AG10803 (cell line): ENCODE measurements at places on chromosomes 1 and 21.
A peak's percentile ranks its signal among the peaks of the same experiment; 100 is the strongest.

- DNase-seq = no peak
Measured at GRCh38 chr1:111886741-111887140, 102.7 kb downstream of the KCND3 start.

GRCh38 chr1:29821605-29822004 is 585.3 kb downstream of the PTPRU start:
- no peak for DNase-seq

DNA sequence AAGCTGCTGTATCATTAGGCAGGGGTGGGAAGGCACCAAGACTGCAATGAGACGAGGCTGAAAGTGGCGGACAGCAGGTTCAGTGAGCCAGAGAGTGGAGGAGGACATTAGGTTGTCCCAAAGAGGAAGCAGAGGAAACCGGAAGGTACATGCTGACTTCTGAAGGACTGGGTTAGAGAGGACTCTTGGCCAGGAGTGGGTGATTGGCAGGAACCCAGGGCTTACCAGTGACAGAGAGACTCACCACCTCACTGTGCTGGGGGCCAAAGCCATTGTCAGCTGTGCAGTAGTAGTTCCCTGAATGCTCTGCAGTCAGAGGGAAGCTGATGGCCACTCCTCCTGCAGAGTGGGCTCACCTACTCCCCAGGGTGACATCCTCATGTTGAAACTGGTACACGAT is 41.9 kb upstream of the FCRL4 start:
- DNase-seq = no peak

GRCh38 chr21:44914176-44914874 is 6.4 kb downstream of the ITGB2 start:
- no peak for DNase-seq

- DNase-seq = no peak
Measured at GRCh38 chr1:86416343-86416742, 7.6 kb upstream of the CLCA2 start.

GRCh38 chr1:32336963-32337675 is 1.1 kb upstream of the MARCKSL1 start:
- DNase-seq = peak; percentile 24

DNA sequence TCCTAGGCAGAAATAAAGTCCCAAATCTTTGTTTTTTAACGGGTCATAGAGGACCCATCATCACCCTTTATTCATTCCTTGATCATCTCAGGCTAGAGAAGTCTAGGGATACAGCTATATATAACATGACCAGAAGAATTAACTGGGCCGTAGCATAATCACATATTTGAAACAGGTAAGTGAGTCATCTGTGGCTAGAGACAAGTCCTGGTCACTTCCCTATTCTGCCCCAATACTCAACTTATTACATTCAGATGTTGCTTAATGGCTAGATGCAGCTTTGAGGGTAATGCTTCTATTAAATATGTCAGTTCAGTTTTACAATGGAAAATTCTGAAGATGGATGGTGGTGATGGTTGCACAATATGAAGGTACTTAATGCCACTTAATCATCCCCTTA is 47.0 kb downstream of the EXO1 start:
- DNase-seq = no peak

- peak; percentile 91 for DNase-seq
Measured at GRCh38 chr1:235972311-235972689, 92.6 kb downstream of the NID1 start.

DNA sequence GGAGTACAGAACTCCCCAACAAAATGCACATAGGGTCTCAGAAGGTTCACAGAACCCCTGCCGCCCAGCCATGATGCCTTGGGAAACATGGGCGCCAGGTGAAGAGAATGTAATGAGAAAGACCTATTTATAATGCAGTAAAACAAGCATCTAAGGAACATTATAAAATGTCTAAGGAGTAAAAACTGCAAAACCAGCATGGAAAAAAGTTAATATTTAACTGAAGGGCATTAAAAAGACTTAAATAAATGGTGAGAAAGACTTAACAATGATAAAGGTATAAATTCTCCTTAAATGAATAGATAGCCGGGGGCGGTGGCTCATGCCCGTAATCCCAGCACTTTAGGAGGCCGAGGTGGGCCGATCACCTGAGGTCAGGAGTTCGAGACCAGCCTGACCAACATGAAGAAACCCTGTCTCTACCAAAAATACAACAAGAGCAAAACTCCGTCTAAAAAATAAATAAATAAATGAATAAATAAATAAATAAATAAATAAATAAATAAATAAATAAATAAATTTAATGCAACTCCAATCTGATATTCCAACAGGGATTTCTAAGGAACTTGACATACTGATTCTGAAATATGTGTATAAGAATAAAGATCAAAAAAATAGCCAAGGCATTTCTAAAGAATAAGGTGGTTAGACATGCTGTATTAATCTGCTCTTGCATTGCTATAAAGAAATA is 27.3 kb upstream of the ACOT11 start:
- DNase-seq = no peak

DNA sequence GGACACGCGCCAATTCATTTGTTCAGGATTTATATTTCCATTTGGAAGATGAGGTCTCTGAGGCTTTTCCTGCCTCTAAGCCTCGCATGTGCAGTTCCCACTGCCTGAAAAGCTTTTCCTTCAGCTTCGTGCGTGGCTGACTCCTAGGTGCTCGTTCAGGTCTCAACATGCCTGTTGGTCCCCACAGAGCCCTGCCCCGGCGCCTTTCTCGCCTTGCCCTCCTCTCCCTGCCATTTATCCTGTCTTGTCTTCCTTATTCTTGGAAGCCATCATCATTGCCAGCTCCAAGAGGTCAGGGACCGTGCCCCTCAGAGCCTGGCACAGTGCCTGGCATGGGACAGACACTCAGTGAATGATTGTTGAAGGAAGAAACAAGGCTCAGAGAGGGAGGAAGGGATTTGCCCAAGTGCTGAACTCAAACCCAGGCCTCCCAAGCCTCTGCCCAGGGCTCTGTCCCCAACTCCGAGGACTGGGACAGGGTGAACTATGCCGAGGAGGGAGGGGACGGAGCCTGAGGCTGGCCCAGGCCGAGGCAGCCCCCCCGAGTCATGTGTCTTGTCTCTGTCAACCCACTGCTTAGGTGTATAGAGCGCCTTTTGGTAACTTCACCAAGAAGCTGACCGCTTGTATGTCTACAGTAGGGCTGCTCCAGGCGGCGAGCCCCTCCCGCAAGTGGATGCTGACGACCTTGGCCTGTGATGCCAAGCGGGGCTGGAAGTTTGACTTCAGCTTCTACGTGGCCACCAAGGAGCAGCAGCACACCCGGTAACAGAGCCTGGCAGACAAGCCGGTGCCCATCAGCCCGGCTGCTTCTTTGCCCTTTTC is 47.3 kb downstream of the DISP3 start:
- no peak for DNase-seq

DNA sequence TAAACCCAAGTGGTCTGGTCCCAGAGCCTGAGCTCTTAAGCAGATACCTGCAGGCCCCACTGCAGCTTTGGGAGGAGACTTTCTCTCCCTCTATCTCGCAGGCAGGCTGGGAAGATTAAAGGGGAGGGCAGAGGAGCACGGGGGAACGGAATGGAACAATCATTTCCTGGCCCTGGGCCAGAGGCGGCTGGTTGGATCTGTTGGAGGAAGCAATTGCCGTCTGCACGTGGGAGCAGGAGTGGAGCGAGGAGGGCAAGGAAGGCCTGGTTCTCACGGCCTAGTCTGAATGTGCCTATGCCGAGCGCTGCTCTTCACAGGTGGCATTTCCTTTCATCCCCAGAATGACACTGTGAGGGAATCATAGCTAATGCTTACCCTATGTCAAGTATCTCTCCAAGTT is 23.7 kb downstream of the NKAIN1 start:
- peak; percentile 22 for DNase-seq

DNA sequence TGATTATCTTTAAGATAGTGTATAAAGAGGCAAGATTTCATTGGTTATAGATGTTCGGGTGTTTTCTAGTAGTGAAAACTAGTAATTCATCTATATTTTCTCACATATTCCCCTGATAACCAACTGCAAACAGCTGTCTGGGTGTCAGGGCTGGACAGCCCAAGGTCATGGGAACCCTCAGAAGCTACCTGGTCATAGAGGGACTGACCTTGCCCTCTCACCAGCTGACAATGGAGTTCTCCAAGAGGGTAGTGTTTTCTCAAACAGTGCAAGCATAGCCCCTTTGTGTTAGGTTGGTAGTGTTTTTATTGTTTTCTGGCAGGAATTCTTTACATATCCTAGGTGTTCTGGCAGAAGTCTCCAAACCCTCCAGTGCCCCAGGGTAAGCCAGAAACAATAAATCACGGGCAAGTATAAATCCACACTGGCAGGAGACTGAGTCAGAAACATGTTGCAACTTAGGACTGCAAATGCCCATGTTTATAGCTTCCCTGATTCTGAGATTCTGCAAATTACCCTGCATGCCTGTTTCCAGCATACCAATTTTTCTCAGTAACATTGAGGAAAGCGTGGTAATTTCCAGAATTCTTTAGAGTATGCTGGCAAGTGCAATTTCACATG is 82.8 kb upstream of the ATP1A1 start:
- DNase-seq = peak; percentile 8

- no peak for DNase-seq
Measured at GRCh38 chr1:234763367-234763766, 153.4 kb upstream of the IRF2BP2 start.

- DNase-seq = no peak
Measured at GRCh38 chr1:44413740-44414139, 8.7 kb downstream of the RNF220 start.

GRCh38 chr21:40833184-40833583 is 13.8 kb downstream of the DSCAM start:
- DNase-seq = no peak

GRCh38 chr1:170153417-170153816 is 7.7 kb downstream of the NTMT2 start:
- no peak for DNase-seq

DNA sequence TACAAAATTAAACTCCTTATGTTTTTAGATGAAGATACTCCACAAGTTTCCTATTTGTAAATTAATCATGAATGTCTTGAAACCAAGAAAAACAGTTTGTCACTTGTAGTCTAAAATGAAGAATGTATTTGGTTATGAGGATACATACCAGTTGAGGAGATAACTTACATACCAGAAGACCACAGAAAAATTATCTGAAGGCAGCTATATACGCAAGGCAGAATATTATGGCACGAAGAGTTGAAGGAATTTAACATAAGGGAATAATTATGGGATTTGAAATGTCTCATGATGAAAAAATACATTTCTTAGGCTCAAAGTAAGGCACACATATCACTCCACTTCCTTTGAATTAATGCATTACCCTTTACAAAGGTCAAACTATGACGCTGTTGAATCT is 73.3 kb downstream of the IFI44 start:
- DNase-seq = peak; percentile 92

DNA sequence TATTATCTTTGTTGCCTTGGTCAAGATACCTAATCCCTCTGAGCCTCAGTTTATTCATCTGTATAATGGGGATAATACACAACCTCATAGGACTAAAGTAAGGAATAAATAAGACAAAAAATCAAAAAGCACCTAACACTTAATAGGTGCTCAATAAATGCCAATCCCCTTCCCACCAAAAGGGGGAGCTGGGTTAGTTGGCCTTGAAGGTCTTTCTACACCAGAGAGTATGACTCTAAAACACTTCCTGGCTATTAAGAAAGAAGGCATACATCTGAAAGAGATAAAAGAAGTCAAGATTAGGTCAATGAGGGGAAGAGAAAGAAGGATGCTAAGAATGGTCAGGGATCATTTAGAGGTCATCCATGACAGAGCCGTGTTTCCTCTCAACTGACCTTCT is 11.1 kb downstream of the VSIG8 start:
- no peak for DNase-seq

DNA sequence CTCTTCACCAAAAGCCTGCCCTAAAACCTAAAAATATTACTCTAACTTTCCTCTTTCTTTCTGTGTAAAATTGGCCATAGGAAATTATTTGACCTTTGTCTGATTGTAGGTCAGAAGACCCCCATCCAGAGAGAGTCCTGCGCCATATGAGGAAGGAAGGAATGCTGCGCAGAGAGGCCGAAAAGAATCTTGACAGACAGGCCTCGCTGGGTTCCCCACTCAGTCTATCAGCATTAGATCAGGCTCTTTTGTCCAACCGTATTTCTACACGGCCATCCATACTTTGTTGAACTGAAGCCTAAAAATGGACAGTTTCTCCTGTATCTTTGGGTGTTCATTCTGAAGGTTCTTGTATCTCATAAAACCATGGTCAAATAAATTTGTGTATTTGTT is 4.3 kb upstream of the SLC30A2 start:
- DNase-seq = no peak

- DNase-seq = no peak
Measured at GRCh38 chr21:38013741-38014140, 97.5 kb upstream of the KCNJ6 start.

GRCh38 chr1:47883963-47884362 is 113.2 kb downstream of the TRABD2B start:
- no peak for DNase-seq

DNA sequence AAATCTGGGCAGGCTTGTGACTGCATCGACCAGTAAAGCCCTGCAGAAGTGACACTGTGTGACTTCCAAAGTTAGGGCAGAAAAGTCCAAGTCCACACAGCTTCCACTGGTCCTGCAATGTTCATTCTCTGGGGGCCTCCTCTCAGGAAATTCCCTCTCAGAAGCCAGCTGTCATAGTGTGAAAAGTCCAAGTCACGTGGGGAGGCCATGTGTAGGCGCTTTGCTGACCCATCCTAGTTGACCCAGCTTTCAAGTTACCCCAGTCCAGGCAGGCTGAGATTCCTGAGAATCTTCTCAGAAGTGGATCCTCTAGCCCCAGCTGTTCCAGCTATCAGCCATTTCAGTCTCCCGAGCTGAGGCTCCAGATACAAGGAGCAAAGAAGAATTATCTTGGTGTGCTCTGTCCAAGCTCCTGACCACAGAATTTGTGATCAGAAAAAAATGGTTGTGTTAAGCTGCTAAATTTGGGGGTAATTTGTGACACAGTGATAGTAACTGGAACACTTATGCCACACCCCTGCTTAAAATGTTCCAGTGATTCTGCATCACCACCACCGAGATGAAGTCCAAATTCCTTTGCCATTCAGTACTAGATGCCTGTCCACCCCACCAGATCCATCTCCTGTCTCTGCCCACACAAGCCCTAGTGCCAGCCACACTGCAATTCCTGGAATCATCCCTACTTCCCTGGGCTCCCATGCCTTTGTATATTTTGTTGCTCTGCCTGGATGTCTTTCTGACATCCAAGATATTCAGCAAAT is 2.5 kb upstream of the STUM start:
- no peak for DNase-seq

DNA sequence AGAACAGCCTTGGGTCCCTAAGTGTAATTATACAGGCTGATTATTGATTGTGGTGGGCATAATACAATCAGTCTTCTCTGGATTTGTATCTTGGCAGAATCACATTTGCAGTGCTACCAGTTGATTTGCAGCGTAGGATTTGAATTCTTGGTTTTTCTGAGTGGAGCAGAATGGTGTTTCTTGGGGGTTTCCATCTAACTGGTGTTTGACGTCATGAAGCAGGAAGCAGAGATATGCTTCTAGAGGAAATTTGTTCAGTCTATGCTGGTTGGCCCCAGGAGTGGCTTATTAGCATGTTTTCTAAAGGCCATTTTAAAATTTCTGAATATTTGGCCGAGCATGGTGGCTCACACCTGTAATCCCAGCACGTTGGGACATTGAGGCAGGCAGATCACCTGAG is 3.4 kb downstream of the CTTNBP2NL start:
- no peak for DNase-seq
